CD4-positive, alpha-beta T cell treated with Interferon gamma for 1 hour (primary cell): ENCODE measurements at places on chromosomes 12 and 14.

DNA sequence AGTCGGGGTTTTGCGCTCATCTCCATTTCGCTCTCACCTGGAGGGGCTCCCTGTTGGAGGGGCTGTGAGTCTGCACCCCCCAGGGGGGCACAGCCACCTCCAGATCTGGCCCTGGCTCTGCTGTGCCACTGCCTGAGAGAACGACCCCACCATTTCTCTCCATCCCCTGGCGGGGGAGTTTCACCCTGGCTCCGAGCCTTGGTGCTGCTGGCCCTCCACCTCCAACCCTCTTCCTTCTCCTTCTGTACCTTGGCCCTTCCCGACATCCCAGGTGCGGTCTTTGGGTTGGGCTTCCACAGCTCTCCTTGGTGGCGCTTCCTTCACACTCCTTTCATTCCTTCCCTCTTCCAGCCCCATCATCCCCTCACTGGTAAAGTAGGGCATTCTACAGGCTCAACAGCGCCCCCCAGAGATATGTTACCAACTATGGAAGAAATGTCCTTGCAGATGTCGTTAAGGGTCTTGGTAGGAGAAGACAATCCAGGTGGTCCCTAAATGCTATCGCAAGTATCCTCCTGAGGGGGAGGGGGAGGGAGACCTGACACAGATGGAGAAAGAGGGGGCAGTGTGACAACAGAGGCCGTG is 16.3 kb downstream of the SERPINA1 start:
- DNase-seq, result no peak

- peak; percentile 24 for DNase-seq
These were observed 107.4 kb upstream of the MED13L start for GRCh38 chr12:116384691-116385485.

DNA sequence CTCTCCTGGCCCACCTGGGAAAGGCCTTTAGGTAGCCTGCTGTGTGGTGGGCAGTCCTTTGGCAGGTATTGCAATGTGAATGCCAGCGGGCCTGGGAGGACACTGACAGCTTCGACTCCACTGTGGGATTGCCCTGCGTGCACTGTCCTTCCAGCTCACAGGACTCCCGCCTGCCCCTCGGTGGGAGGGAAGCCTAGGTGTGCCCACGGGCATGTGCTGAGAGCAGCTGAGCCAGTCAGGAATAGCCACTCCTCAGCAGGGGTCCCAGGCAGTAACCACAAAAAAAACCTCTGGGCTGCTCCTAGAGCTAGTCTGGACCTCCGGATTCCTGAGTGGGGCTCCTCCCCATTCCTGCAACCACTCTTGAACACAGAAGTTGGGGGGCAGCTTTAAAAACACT is 278.2 kb downstream of the FOXN3 start:
- DNase-seq, result no peak

- DNase-seq, result no peak
These were observed 2.2 kb downstream of the PAWR start for GRCh38 chr12:79688376-79689060.

- peak; percentile 82 for DNase-seq
These were observed 1.8 kb downstream of the IGFBP6 start for GRCh38 chr12:53099071-53099882.

DNA sequence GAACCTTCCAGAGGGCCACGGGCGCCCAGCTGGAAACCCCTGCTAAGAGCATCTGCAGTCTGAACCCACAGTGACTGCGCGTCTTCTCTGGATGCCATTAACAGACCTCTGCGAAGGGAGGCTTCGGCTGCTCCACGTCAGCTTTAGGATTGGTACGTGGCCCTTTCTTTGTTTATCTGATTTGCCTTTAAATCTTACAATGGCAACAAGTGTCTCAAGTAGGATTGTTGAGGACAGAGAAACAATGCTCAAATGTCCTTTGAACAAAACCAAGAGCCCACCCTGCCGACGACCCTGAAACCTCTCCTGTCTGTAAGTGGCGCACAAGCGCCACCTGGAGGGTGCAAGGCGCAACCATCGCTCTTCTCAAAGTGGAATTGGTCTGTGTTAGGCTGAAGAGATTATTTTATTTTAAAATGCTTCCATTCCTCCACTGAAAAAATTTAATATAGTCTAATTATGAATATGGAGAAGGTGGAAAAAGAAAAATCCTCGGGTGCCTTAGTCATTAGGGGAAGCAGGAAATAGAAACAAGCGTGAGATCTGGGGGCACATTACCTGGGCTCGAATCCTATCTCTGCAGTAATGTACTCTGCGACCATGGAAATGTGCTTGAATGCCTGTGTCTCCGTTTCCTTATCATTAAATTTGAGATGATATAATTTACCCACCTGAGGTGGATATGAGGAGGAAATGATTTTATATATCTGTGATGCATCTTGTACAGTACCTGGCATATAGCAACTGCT is 82.6 kb upstream of the PTPRB start:
- no peak for DNase-seq

GRCh38 chr12:104669089-104669721 is 212.5 kb downstream of the CHST11 start:
- DNase-seq, result no peak

DNA sequence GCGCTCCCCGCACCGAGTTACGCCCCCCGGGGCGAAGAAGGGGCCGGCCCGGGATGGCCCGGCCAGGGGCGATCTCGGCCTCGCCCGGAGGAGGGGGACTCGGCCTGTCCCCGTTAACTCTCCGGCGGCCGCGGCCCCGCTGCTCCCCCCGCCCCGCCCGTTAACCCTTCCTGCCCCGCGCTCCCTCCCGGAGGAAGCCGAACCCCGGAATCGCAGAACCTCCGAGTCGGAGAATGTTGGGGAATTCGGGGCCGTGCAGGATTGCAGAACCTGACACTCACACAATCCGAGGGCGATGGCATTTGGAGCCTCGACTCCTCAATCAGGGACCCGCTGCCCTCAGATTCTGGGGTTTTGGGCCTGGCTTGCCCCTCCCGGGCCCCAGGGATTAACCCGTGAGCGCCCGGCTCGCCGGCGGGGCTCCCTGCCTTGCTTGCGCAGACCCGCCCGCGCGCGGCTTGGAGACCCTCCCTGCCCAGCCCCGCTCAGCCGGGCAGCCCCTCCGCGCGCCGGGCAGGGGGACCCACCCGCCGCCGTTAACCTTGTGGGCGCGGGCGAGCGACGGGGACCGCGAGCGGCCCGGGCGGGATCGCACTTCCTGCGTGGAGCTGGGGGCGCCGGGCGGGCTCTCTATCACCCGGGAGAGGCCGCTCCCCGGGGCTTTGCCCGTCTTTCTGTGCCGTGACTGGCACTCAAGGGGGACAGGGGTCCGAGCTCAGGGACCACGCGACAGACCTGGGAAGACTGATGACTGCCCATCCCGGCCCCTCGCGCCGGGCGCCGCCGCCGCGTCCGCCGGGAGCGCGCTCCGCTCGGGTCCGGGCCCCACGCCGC is 18.8 kb downstream of the BEGAIN start:
- no peak for DNase-seq

- DNase-seq, result no peak
These were observed 50.7 kb upstream of the DLK1 start for GRCh38 chr14:100675699-100676684.

- no peak for DNase-seq
These were observed 26.6 kb upstream of the PTPRB start for GRCh38 chr12:70663838-70664237.

DNA sequence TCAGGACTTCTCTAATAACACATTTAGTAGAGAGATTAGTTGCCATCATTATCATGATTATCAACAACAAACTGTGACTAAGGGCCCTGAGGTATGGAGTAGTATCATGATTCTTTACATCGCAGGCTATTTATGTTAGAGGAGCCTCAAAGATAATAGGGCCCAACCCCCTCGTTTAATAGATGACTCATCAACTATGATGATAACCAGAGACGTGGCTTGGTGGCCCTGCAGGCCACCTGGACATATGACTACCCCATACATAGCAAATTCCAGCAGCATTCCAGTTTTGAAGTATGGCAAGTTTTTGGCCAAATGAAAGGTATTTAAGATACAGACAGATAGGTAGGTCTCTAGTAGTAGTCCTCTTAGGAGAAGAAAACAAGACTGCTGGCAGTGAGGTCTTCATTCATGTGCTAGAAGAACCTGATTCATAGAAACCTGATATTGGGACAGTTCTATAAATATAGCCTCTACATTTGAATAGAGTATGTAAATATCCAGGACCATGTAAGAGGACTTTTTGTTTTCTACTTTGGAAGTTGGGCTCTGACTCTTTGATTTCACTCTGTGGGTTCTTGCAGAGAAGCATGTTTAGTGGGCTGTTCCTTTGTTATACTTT is 5.6 kb downstream of the RIC8B start:
- no peak for DNase-seq

DNA sequence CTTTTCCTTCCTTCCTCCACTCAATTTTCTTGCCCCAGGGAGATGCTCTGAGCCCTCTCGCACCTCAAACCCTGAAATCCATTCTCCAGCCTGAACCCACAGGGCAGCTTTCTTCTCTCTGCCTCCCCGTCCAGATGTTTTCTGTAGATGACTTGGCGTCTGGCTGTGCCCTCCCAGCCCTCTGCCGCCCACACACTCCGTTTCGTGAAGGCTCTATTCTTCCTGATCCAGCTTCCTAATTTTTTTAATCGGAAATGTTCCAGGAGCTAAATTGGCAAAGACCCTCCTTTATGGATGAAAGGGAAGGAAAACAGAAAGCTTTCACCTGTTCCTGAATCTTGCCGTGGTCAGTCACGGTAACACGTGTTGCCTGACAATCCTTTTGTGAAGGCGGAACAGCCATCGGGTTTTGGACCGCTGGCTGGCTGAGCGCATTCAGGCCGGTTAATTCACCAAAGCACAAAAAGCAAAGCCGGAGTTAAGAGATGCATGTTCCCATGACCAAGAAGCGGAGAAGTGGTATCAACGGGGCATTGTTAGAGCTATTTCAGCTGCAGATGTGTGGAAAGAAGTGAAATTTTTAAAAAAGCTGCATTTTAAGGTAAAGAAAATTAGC is 70.2 kb upstream of the FBRSL1 start:
- no peak for DNase-seq

DNA sequence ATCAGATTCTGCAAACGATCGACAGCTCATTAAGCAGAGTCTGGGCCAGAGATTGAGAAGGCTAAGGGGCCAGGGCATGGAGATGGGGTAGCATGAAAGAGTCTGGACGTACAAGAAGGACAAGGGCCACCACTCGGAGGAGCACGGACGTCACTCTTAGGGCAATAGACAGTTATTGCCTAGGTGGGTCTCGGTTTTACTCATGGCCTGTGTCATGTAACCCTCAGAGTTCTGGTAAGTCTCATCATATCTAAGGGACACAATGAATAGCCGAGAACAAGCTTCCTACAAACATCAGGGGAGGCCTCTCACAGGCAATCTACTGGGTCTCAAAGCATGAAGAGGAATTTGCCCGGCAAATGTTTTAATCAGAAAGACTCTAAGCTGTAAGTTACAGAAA is 30.4 kb upstream of the ITPK1 start:
- DNase-seq, result no peak

DNA sequence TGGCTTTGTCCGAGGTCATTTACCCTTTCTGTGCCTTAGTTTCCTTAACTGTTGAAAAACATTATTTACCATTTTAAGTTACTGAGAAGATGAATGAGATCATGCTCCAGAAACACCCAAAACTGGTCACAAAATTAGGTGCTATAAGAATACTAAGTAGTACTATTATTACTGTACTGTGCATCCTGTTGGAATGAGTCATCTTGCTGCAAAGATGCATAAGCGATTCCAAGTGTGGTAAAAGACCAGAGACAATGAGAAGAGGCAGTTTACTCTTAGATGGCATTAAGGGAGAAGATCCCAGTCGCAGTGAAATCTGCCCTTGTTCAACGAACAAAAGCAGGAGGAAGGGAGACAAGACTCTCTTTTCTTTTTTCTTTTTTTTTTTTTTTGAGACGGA is 4.2 kb upstream of the PLEKHA5 start:
- DNase-seq, result no peak

- DNase-seq, result no peak
These were observed 1100.3 kb downstream of the BCL11B start for GRCh38 chr14:98171654-98172053.

GRCh38 chr12:47750229-47750798 is 8.4 kb downstream of the RAPGEF3 start:
- DNase-seq, result no peak

DNA sequence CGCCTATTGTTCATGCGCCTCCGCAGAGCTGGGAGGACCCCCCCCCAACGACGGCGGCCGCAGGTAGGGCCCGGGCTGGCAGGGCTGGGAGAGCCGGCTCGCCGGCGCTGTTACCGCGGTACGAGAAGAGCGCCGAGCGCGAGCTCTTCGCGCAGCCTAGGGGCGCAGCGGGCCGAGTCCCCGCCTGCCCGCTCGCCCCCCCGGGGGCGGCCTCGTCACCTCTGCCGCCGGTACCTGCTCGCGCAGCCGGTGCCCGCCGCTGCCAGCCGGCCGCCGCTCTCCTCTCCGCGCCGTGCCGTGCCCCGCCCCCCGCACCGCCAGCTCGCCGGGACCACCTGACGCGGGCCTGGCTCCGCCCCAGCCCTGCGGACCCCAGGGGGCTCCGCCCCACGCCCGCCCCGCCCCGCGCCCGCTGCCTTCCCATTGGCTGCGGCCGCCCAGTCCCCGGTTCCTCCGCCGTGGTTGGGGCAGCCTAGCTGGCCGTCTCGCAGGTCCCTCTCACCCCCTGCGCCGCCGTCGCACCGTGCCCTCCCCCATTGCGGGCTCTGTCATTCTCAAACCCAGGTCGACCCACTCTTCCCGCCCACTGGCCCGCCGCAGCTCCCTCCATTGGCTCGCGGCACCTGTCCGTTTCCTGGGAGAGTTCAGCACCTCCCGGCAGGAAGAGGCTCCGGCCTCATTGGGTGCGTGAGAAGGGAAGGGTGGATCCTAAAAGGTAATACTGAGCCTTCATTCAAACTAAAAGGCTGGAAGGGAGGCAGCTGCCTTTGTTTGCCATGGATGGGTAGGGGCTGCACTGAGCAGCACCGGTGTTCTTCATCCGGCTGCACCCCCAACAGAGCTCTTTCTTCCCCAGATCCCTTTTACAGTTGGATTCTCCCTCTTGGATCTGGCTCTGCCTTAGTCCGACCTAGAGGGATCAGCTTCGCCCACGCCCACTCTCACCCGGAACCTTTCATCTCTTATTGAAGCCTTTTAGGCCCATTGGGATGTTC is at the start of gene MAP3K9:
MAP3K9 (minus strand) TSS at position 289 of the 995 bp plus-strand sequence. CDS start 342 bp downstream, outside the sequence.
- peak; percentile 91 for DNase-seq

DNA sequence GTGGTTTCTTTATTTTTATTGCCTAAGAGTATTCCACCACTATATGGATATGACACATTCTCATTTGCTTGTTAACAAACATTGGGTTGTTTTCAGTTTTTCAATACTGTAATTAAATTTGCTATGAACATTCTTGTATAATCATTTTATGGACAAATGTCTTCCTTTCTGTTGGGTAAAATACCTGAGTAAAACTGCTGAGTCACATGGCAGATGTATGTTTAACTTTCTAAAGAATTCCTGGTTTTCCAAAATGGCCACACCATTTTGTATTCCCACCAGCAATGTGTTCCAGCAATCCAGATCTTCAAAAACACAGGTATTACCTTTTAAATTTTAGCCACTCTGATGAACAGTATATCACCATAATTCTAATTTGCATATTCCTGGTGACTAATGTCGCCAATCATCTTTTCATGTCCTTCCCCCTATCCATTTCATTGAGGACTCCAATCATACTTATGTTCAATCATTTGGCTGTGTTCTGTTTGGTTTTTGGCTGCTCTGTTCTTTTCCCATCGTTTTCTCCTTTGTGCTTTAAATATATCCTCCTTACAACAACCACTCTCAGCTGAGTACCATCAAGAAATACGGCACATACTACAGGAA is 36.0 kb downstream of the CDK17 start:
- DNase-seq, result no peak
